Stimulated activated CD4-positive, alpha-beta T cell treated with anti-CD3 and anti-CD28 coated beads, TNF-alpha, amount 100 ng/mL, for 48 hours (primary cell): ENCODE measurements at places on chromosomes 3 and 15.
A peak's percentile ranks its signal among the peaks of the same experiment; 100 is the strongest.

DNA sequence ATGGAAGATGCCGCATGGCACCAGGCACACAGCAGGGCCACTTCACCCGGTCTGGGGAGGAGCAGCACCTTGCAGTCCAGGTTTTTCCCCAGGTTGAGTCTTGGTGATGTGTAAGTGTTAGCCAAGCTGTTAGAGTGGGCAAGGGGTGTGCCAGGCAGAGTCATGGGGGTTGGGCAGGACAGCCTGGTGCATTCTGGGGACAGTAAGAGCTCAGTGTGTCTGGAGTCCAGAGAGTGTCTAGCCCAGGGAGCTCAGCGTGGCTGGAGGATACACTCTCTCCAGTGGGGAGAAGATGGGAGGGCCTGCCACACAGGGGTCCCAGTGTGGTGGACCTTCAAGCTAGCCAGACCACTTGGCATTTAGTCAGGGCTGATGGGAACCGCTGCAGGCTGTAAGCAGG, 87.4 kb downstream of the AAGAB start:
- DNase-seq = no peak

GRCh38 chr15:66936109-66936860, 129.1 kb upstream of the SMAD3 start:
- no peak for DNase-seq

DNA sequence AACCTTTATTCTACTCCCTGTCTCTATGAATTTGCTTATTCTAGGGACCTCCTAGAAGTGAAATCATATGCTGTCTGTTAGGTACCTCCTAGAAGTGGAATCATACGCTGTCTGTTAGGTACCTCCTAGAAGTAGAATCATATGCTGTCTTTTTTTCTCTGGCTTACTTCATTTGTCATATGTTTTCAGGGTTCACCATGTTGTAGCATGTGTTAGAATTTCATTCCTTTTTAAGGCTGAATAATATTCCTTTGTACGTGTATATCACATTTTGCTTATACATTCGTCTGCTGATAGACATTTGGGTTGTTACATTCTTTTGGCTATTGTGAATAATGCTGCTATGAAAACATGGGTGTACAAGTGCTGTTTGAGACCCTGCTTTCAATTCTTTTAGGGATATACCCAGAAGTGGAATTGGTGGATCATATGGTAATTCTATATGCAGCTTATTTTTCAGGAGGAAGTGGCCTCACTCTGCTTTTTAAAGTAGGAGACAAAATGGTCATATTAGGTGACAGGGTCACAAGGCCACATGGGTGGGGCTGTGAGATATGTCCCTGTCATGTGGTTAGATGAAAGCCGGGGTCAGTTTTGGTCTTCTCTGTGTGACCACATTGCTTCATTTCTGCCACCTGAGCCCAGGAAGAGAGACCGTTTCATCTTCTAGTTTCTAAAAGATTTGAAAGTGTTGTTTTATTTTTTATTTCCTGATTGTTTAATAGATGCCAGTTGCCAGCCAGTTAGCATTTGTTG, 76.7 kb downstream of the FLNB start:
- no peak for DNase-seq

DNA sequence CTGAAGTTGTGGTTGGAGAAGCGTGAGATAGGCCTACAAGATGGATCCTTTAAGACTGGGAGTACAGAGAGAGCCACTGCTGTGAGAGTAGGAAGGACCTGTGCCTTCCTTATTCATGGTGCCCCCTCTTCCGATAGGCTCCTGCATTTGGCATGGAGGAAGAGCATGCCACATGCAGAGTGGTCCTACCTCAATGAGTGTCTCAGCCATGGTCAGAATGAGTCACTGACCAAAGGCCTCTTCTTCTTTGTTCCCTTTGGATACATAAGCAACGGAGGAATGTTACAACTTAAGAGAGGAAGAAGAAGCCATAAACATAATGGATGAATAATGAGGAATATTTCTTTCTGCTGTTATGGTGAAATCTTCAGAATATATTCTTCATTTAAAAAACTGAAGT, 681.2 kb upstream of the GRM7 start:
- no peak for DNase-seq

DNA sequence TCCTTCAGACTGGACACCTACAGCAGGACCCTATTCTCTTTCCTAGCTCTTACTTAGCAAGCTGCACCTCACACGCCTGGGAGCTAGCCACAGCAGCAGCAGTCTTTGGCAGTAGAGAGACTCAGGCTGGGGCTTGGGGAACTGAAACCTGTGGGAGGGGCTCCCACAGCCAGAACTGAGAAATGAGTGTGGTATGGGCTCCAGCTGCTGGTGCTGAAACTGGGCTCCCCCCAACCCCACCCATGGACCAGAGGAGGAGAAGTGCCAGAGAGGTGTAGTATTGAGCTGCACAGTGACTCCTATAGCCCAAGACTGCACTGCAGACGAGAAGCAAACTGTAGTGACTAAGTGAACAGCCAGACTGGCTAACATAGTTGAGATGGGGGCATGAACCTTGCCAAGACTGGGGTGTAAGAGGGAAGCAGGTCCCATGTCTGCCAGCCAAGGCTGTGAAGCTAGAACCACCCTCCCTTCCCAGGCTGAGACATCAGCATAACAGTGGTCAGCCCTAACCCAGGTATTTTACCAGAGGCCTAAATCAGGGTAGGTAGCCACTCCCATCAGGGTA, 62.5 kb downstream of the MYO5A start:
- DNase-seq = peak; percentile 47

GRCh38 chr3:137026701-137027100, 68.9 kb downstream of the IL20RB start:
- DNase-seq = no peak

GRCh38 chr3:15858547-15859506, 61.0 kb upstream of the ANKRD28 start:
- DNase-seq = peak; percentile 41

GRCh38 chr3:10305331-10305902, 12.7 kb upstream of the GHRL start:
- no peak for DNase-seq

DNA sequence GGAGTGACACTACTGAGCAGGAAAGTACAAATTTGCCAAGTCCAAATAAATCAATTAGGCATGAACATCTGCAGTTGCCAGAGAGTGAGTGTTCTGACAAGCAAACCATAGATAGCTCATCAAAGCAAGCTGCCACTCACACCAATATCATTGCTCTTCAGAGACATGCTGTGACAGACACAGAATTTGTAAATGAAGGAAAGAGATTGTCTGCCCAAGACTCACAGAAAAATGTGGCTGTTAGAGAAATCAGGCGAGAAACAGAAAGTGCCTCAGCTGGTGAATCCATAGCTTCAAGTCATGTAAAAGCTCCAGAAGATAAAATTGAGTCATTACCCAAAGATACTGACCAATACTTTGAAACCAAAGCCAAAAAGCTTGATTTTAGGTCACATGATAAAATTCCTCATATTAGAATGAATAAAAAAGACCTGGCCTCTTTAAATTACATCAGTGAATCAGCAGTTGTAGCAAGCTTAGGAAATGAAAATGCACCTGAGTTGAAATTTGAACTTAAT, 50.8 kb downstream of the CRYBG3 start:
- no peak for DNase-seq

DNA sequence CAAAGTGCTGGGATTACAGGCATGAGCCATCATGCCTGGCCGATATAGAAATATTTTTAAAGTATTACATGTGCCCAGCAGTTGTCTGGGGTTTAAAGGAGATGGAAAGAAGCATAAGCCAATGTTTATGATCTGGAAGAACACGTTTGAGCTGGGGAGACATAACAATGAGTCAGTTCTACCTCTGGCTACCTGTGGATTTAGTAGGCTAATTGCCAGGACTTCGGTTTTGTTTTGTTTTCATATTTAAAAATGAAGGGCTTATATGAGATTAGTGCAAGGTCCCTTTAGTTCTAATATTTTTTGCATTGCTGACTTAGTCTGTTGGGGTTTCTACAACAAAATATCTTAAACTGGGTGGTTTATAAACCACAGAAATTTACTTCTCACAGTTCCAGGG, 22.9 kb upstream of the TNFSF10 start:
- DNase-seq = no peak

DNA sequence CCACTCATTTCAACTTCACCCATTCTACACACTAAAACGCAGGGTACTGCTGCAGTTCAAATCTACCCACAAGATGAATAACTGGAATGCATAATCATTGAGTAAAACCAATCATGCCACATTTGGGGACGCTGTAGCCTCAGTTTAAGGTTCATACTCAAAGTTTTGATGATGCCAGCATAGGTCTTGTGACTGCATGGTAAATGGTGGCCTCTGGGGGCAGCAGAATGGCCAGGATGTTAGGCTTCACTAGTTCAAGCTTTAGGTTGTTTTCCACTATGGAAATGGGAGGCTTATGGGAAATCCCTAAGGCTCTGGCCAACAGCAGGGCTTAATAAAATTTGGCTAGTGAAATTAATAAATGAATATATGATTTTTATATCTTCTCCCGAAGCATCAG, 104.3 kb upstream of the TSC22D2 start:
- DNase-seq = no peak

GRCh38 chr3:39191773-39192172, 622 bp downstream of the XIRP1 start:
- no peak for DNase-seq

GRCh38 chr15:26295336-26296085, 432.4 kb upstream of the ATP10A start:
- no peak for DNase-seq
